Activated effector memory CD4-positive, alpha-beta T cell treated with anti-CD3 and anti-CD28 coated beads, Interleukin-2, amount 50 U/mL, for 16 hours (primary cell): ENCODE measurements at places on chromosomes 2 and 18.

DNA sequence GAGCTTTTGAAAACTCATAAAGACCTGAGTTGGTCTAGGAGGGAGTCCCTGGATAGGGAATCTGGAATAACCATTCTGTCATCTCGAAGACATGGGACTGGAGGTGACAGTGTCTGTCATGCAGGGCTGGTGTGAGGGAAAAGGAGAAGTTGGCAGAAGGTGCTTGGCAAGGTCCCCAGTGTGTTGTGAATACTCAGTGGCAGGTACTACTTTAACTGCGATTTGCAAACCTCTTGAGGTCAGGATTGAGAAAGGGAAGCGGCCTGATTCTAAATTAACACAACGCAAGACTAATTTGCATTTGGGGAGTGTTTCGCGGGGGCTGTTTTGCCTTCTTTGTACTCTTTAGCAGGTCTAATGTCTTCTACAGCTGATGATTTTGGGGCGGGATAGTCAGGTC is 77.0 kb upstream of the TMEM200C start:
- no peak for DNase-seq

DNA sequence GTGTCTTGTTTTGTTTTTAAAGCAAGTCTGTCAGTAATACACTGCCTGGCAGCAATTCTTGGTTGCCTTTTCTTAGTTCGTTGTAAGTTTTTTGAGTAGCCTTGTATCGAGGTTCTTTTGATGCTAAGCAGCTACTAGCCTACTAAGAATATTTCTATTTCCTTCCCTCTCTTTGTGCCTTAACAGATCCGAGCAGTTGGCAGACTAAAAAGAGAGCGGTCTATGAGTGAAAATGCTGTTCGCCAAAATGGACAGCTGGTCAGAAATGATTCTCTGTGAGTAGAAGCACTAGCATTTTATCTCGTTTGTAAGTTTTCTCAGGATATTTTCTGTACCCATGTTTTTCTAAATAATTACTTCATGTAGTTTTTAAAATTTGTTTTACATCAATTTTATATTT is 15.1 kb downstream of the MFF start:
- DNase-seq, result no peak

GRCh38 chr2:236667526-236667925 is 97.9 kb downstream of the ACKR3 start:
- peak; percentile 22 for DNase-seq

DNA sequence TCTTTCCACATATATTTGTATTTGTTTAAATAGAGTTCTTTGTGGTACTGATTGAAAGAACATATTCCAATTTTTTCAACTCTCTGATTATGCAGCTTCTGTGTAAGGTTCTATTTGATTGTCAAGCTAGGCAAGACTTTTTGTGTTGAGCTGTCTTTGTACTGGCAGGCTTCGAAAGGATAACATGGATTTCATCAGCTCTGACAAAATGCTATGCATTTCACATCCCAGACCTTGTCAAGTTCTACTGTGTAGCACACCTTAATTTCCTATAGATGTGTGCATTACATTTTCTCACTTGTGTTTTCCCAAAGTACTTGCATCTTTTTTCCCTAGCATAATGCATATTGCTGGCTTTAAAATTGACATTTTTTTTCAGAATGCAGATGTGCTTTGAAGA is 555.0 kb upstream of the GYPC start:
- DNase-seq, result no peak

DNA sequence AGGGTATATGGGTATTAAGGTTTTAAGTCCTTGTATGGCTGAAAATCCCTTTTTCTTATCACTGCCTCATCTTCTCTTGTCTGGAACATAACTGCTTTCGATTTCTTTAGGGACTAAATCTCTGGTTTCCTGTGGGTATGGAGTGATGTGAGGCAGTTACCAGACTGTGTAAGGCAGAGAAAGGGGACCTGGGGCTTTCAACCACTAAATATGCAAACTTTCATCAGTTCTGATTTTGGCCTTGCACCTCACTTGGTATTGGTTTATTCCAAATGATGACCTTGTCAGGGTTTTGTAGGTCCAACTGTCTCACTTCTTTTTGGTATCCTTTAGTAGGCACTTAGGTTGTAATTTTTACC is 9.3 kb downstream of the MAP4K4 start:
- no peak for DNase-seq

- DNase-seq, result no peak
Observed at GRCh38 chr2:27572439-27572838, 10.4 kb upstream of the ZNF512 start.

GRCh38 chr18:47441914-47442313 is 190.5 kb upstream of the SKOR2 start:
- no peak for DNase-seq
